Type B pancreatic cell (in vitro differentiated cells): ENCODE measurements at places on chromosomes 3 and 15. TPM values are rescaled to one million over a fixed set of nuclear protein-coding genes. Genes with fewer than 3 reads are reported as not detected.

- H3K4me3 ChIP-seq: no peak overlapping the region
- no peak for DNase-seq
- no peak overlapping the region for H3K27ac ChIP-seq
- H3K36me3 ChIP-seq: no peaks in the 10 kb centered on the region
These were observed 17.6 kb upstream of the PLA2G4D start for GRCh38 chr15:42111924-42112323.

Gene PCSK6
- total RNA-seq: 5.4 and 6.5 TPM in 2 replicates

Gene TM6SF1
- total RNA-seq: 0.14 and 0.24 TPM in 2 replicates

DNA sequence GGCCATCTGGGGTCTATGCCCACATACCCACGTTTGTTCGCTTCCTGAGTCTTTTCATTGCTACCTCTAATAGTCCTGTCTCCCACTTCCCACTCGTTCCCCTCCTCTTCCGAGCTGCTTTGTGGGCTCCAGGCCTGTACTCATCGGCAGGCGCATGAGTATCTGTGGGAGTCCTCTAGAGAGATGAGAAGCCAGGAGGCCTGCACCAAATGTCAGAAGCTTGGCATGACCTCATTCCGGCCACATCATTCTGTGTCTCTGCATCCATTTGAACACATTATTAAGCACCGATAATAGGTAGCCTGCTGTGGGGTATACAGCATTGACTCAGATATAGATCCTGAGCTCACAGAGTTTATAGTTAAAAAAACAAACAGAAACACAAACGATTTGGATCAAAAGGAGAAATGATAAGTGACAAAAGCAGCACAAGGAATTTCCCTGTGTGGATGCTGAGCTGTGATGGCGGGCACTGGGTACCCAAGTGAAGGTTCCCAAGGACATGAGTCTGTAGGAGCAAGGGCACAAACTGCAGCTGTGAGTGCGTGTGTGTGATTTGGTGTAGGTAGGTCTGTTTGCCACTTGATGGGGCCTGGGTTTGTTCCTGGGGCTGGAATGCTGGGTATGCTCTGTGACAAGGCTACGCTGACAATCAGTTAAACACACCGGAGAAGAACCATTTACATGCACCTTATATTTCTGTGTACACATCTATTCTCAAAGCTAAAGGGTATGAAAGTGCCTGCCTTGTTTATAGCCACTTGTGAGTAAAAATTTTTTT lies 35.9 kb downstream of the NR1I2 start:
- no peak for DNase-seq
- H3K4me3 ChIP-seq: no peak overlapping the region
- no peak overlapping the region for H3K27ac ChIP-seq
- peaks cover 17% of the 10 kb centered on the region for H3K27me3 ChIP-seq

Gene CELSR3
- 9.8 and 10.2 TPM in 2 replicates for total RNA-seq

- peak overlapping the region; percentile 92 for H3K4me3 ChIP-seq
- no peak for DNase-seq
- peaks cover 19% of the 10 kb centered on the region for H3K4me1 ChIP-seq
- H3K27ac ChIP-seq: peak overlapping the region; percentile 81
- no peaks in the 10 kb centered on the region for H3K36me3 ChIP-seq
These were observed 792 bp downstream of the TPRA1 start for GRCh38 chr3:127589600-127590281.
